ENCODE measurements at places on chromosomes 13 and 19.

GRCh38 chr13:79901336-79901735 is 420.4 kb downstream of the NDFIP2 start:
- DNase-seq, result no peak

DNA sequence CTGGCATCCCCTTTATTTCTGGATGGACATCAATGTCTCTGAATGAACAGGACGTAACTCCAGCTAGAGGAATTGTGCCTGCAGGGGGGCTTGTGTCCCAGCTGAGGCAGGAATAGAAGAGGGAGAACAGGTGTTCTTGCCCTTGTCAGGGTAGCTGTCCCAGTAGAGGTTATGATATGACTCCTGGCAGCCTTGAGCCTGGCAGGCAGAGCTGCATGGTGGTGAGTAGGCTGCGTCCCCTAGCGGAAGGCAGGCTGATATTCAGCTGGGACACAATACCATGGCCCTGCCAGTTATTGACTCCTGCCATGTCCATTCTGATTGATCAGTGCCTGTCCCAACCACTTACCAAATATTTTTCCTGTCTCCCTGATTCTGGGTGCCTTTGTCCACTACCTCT is 197.2 kb downstream of the RAP2A start:
- no peak for DNase-seq

DNA sequence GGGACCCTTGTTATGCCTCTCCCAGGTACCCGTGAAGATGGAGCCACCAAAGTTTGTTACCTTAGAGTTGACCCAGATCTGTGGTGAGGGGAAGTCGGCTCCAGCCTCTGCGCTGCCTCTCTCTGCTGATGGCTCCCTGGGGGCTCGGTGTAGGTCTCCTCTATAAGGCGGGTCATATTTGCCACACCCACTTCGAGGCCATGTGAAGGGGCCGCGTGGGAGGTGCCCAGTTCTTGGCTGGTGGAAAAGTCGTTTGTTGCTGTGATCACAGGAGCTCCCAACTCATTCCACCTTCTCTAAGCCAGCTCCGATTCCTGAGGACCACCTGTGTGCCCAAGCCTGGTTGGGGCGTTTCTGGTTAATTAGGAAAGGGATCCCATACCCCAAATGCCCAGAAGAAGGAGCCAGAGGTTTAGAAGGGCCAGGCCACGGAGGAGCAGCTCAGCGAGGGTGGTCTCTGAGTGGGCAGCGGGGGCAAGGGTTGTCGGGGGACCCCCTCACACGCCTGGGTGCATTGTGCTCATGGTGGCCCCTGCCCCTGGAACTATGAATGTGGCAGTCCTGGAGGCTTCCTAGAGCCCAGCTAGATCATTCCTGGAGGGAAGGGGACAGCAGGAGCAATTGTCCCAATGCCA is 296.5 kb downstream of the ZNF536 start:
- no peak for DNase-seq

- DNase-seq, result no peak
These were observed 411.6 kb upstream of the SLITRK5 start for GRCh38 chr13:87259479-87260083.

DNA sequence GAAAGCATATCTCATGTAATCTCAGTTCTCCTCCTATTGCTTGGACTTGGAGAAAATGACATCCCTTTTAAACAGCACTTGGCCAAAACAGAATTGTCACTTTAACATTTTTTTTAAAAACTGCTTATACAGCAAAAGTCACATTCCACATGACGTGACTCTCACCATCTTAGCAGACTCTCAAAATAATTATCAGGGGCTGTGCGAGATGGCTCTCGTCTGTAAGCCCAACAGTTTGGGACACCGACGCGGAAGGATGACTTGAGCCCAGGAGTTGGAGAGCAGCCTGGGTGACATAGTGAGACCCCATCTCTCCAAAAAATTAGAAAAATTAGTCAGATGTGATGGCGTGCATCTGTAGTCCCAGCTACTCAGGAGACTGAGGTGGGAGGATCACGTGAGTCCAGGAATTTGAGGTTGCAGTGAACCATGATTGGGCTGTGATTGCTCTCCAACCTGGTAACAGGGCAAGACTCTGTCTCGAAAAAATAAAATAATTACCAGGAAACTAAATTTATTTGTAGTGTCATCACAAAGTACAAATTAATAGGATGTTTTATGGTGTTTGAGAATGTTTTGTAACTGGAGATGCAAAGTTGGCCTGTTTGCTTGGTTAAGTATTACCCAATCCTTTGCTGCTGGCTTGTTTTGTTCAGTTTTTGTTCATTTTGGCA is 8.8 kb downstream of the SAFB start:
- DNase-seq, result no peak

- peak; percentile 29 for DNase-seq
These were observed 530.0 kb downstream of the RFC3 start for GRCh38 chr13:34347784-34348573.

DNA sequence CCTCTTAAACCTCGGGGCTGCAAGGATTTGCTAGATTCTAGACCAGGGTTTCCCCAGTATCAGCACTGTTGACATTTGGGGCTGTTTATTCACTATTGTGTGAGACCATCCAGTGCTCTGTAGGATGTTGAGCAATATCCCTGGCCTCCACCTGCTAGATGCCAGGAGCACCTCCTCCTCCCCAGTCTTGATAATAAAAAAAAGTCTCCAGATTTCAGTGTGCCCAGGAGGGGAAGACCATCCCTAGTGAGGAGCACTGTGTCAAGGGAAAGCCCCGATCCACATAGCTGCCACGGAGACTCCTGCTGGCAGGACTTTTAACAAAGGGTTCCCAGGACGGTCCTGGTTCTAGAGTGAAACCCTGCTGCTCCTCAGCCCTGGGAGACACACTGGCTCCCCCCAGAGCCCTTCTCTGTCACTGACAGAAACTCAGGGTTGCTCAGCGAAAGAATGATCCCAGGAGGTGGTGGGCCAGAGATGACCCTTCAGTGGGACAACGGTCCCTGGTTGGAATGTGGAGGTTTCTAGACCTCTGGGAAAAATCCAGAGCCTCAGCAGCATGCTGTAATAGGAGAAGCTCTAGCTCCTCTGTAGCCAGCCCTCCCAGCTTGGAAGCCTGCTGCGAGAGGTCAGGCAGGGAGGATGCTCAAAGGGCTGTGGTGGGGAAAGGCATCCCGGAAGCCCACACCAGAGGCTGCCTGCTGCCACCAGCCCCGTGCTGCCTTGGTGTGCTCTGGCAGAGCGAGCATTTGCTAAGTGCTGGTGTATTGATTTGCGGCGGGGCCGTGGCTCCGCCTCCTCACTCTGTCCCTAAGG is 20.3 kb downstream of the LYL1 start:
- no peak for DNase-seq

DNA sequence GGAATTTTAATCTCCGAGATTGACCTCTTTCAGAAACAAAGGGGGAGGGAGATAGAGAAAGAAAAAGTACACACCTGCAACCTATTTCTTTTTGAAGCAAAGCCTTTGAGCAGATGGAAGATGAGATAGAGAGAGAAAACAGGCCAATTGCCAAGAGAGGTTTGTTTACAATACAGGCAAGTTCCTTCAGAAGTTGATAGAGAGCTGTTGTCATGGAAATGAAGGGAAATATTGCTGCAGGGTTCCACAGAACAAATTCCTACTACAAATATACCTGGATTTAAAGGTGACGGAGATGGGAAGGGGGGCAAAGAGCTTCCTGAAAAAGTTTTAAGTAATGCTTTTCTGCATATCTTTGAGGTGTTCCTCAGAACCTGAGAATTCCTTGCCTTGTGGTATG is 388.4 kb downstream of the NDFIP2 start:
- DNase-seq, result no peak

GRCh38 chr19:9667898-9668297 is 7.0 kb downstream of the ZNF562 start:
- no peak for DNase-seq

GRCh38 chr13:26628706-26629105 is 71.2 kb downstream of the WASF3 start:
- DNase-seq, result no peak

DNA sequence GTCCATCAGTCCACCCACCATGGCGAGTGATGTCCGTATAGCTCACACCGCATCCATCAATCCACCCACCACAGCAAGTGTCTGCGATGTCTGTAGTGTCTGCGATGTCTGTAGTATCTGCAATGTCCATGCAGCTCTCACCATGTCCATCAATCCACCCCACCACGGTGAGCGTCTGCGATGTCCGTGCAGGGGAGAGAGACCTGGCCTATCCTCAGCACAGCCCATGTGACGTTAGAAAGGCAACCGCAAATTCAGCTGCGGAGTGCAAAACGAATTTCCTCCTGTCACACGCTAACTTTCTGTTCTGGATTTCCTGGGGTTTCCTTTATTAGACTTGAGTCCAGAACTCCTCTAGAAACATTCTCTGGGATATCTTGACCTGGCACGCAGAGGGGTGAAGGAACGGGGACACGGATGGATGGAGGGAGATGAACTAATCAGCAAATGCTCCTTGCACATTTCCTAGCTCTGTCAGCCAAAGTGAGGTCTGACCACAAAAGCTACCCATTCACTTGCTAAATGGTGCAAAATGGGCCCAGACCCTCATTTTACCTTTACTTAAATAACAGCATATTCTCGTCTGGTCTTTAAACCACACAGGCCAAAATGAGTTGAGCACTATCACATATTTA is 18.3 kb downstream of the RASA3 start:
- no peak for DNase-seq

- DNase-seq, result no peak
These were observed 13.4 kb downstream of the RB1 start for GRCh38 chr13:48316826-48317510.

DNA sequence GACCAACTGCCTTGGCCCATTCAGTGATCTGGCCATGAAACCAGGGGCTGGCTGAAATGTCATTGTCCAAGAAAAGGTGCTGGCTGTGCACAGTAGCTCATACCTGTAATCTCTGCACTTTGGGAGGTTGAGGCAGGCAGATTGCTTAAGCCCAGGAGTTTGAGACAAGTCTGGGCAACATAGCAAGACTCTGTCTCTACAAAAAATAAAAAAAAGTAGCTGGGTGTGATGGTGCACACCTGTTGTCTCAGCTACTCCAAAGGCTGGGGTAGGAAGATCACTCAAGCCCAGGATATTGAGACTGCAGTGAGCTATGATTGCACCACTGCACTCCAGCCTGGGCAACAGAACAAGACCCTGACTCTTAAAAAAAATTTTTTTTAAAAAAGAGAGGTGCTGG is 28.6 kb upstream of the C19orf12 start:
- no peak for DNase-seq

DNA sequence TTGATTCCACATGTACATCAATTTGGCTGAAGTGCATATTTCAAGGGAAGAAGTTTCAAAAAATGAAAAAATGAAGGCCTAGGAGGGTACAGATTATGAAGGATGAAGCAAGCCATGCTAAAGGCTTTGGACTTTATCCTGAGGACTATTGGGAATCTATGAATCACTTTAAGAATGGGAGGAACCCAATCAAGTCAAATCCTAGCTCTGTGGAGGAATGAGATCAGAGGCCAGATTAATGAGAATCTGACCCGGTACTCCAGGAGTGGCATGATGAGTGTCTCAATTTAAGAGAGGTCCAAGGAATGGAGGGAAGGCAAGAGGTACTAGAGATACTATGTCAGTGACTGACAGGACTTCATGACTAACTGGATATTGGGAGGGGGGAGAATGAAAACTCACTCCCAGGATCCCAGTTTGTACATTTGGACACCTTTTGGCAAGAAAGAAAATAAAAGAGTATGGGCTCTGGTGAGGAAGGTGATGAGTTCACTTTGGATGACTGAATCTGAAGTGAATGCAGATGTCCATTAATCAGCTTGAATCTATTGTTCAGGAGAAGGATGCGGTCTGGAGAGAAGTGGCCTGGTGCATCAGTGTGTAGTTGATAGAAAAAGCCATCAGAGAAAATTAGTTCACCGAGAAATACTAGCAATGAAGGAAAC is 349.0 kb downstream of the EFNB2 start:
- DNase-seq, result no peak

GRCh38 chr13:39148513-39148961 is 110.3 kb downstream of the NHLRC3 start:
- DNase-seq, result peak; percentile 28

- DNase-seq, result no peak
These were observed 7.5 kb downstream of the KLF16 start for GRCh38 chr19:1855828-1856255.

DNA sequence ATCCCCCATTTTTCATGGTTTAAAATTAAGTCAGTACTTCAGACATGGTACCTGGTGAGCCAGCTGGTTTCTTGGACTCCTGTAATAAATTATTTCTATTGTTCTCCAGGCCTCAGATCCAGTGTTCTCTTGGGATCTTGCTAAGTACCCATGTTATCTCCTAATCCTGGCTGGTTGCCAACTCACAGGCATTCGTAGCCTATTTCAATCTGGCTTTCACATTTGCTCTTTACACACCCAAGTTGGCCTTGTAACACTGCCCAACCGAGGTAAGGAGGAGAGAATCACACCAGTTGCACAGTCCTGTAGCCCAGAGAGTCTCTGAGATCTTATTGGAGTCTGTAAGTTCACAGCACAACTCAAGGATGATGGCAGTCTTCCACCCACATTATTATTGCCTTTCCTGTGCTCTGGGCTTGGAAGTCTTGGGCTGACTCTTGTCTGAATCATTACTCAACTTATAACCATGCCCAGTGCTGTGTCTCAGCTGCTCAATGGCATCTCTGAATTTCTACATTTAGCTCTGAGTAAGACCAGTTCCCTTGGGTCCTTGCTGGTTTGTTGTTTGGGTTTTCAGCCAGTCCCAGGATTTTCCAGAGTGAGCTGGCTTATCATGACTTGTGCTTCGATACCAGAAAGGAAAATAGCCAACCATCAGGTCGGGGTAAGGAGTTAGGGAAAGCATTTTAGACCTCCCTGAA is 76.6 kb upstream of the KLF12 start:
- no peak for DNase-seq

- DNase-seq, result no peak
These were observed 3.5 kb downstream of the CEACAM6 start for GRCh38 chr19:41758846-41759245.

GRCh38 chr13:77810430-77810829 is 108.2 kb downstream of the EDNRB start:
- no peak for DNase-seq

- DNase-seq, result peak; percentile 88
These were observed 2.1 kb downstream of the KCNN4 start for GRCh38 chr19:43778651-43779050.

DNA sequence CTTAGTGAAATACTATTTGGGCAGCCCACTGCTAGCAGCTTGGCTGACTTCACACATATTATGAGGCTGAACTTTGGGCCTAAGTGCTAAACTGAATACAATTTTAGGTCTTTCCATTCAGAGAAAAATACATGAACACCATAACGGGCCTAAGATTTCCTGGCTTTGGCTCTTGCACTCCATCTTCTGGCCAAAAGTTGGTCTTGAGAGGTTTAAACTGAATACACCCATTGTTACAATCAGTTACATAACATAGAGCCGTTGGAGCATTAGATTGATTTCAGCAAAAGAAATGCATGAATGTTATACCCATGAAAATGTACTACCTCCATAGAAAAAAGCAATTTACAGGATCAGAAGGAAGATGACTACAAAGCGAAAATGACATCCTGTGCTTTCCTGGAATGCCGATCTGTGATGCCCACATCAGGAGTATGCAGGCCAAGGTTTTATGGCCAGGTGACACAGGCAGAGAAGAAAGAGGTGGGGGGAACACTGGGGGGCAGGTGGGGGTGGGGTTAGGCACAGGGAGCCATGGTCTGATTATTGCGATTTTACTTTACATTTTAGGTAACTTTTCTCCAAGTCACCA is 11.1 kb upstream of the SHISA2 start:
- DNase-seq, result peak; percentile 13

GRCh38 chr13:52070929-52071523 is 46.5 kb downstream of the UTP14C start:
- no peak for DNase-seq

Data from NCI-H774 (cell line).